ENCODE measurements at places on chromosomes 11 and 22.

DNA sequence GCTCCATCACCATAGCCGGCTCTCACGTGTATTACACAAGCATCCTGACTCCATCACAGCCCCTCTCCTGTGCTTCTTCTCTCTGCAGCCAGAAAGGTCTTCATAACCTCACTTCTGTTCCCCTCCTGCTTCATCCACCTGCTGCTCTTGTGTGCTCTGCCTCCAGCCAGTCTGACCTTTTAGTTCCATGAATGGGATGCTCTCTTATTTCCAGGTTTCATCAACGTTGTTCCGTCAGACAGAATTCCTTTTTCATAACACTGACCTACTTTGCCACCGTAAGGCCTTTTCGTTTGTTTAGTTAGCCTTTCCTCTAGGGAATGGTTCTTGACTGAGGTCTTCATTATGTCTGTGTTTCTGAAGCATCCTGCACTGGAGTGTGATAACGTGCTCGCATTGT lies 18.8 kb downstream of the GRAMD1B start:
- no peak for DNase-seq

GRCh38 chr22:21755851-21756284 lies 20.3 kb upstream of the YPEL1 start:
- no peak for DNase-seq

DNA sequence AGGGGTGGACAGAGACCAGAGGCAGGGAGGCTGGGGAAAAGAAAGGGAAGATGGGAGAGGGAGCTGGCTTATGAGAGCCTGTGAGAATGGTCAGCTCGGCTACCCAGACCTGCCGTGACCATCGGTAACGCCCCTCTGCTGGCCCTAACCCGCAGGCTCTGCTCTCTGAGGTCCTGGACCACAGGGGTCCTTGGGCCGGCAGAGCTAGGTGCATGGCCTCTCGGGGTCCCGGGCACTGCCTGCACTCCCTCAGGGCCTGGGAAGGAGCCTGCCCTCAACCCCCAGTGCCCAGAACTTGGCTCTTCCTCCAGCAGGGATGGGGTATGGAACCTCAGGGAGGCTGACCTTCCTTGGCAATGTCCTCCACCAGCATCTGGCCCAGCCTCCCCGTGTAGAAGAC lies 13.2 kb downstream of the GGT5 start:
- no peak for DNase-seq

GRCh38 chr11:854601-855329 lies 12.1 kb downstream of the TSPAN4 start:
- no peak for DNase-seq

DNA sequence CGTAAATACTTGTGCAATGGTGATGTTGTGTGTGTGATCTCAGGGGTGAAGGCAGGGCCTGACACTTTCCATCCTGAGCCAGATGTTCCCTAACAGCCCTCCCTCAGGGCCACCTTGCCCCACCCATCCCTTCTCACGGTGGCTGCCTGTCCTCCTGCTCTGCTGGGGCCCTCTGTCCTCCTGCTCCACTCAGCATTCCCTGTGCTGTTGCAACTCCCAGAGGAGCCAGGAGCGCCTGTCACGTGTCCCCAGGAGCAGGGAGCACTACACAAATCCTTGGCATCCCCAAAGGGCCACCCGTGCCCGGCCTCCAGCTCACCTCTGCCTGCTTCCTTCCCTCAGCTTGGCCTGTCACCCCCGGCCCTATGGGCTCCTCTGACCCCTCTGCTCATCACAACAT lies 10.2 kb upstream of the CSNK1E start:
- DNase-seq, result no peak

DNA sequence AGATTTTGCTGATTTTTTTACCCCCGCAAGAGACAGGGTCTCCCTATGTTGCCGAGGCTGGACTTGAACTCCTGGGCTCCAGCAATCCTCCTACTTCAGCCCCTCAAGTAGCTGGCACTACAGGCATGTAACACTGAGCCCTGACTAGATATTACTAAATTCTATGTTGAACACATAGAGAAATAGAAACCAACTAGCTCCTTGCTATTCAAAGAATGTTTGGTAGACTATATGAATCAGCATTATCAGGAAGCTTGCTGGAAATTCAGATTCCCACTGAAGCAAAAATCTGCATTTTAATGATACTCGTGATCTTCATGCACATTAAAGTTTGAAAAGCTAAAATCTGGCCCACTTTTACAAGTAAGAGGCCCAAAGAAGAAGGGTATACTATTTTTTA lies 11.9 kb downstream of the TMEM41B start:
- DNase-seq, result no peak

DNA sequence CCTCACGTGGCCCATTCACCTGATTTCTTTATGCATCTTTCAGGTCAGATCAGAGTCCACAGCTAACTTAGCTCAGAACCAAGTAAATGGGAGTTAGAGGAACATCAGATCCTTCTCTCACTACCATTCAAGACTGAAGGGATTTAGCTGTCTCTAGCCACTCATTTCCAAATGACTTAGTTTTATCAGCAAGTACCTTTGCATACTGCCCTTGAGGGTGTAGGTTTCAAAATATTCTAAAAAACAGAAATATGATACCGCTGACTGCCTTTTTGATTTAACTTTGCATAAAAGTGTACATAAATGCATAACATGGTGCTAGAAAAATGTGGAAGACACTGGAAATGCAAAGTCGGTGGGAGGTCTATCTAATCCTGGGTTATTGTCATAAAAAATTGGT lies 500.6 kb upstream of the CHORDC1 start:
- DNase-seq, result no peak

GRCh38 chr22:41001722-41002122 lies 50.5 kb downstream of the RBX1 start:
- DNase-seq, result no peak

DNA sequence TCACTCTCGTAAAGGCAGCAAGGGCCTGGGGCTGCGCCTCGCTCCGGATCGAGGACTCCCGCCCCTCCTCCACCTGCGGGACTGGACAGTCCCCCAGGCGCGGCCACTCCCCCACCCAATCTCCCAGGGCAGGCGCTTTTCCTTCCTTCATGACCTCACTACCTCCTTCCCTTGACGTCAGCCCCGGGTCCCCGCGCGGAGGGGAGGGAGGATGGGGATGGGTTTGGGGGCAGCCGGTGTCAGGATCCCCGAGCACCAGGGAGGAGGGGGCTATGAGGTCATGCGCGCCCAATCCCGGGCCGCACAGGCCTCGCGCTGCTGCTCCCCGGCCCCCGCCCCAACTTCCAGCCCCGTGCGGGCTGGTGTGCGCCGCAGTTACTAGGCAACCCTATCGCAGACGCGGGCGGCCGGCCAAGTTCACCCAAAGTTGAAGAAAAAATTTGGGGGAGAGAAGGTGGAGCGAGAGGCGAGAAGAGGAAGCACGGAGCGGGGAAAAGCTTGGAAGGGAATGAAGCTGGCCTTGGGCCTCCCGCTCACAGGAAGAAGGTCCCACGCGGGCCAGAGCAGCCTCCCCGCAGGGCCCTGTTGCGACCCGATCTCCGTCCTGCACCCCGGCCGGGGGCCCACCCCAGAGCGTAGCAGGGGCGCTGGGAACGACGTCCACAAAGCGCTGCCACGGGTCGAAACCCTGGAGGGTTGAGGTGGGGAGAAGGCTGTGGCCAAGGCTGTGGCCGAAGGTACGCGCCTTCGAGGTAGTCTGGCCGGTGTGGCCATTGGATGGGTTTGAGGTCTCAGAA lies 8.3 kb downstream of the WT1 start:
- no peak for DNase-seq

Data from smooth muscle cell of the brain vasculature (primary cell).